Activated CD4-positive, alpha-beta T cell treated with anti-CD3 and anti-CD28 coated beads, Interleukin-2, amount 10 ng/mL, durations not matched to agents 7 days and 5 days (primary cell): ENCODE measurements at places on chromosomes 4 and X.
A peak's percentile ranks its signal among the peaks of the same experiment; 100 is the strongest.

DNA sequence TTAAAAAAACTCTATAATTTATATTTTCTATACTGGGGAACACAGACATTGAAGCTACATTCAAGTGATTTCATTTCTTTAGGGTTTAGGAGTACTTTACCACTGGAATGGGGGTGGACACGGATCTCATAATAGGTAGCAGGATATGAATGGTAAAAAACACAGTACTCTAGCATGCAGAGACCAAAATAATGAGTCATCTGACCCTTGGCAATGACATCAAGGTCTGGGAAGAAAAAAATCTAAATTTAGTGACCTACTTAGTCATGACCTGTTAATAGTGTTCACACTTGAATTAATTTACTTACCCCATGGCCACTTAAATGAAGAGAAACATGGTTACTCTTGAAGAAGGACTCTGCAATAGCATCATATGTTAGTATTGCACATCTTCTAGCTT, 187.9 kb downstream of the EPHA5 start:
- no peak overlapping the region for H3K27ac ChIP-seq
- no peak for DNase-seq
- H3K4me1 ChIP-seq, result no peaks in the 10 kb centered on the region

DNA sequence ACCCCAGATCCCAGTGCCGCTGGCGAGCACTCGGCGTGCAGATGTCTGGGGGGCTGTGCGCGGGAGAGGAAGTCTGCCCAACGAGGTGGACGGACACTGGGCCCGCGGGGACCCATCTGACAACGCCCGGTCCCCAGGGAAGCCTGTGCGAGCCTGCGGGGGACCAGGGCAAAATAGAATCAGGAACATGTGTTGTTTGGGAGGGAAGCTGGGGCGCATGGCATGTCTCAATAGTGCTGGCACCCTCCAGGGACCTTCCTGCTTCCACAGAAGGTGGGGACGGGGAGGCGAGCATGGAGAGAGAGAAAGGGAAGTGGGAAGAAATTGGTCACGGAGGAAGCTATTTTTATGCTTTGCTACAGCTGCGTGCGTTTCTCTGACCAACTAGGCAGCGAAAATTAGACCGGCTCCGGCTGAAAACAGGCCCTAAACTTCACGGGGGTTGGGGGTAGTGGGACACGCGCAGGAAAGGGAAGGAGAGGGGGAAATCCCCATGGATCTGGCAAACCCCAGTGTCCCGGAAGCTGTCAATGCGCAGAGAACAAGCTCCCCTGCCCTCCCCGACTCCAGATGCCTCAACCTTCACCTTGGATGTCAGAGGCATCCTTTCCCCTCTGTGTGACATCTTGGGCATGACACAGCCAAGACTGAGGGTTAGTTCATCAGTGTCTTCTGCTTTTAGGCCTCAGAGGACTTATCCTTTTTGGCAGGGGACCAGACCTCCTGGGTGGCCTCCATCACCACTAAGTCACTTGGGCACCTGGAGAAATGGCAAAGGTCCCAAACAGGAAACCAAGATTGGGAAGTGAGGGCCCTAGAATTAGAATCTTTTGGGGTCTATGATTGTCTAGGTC, 169.8 kb upstream of the BCOR start:
- H3K27me3 ChIP-seq, result no peaks in the 10 kb centered on the region
- peak overlapping the region; percentile 68 for H3K4me3 ChIP-seq
- H3K4me1 ChIP-seq, result peaks cover 15% of the 10 kb centered on the region
- no peak for DNase-seq
- H3K36me3 ChIP-seq, result no peaks in the 10 kb centered on the region
- no peak overlapping the region for H3K27ac ChIP-seq

DNA sequence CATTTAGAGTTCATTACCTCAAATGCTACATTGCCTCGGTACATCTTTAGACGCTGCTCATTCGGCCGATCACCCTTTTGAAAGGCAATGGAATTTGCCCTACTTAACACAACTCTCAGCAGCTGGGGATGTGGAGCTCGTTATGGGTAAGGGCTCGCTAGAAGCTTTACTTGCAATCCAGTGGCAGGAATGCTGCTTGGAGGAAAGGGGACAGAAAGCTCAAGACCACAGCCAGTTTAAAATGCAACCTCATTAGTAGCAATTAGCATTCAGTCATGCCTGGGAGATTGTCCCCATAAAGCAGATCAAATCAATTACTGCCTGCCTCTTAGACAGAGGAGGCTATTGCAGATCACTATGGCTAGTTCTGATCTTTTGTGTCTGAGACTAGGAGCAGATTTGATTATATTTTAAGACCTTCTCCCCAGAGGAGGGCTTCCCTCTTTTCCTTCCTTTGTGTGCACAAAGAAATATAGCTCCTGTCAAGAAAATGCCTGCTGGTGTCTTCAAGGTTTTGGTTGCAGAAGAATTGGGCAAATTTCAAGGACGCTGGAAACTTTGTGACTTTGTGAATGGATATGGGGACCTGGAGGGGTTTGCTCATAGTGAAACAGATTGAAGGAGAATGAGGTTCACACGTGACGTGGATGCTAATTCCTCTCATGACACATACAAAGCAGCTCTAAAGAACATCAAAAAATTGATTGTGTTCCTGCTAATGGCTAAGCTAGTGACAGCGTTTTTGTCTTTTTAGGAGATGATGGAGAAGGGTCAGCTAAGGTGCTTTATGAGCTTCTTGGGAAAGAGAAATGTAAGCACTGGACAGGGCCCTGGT, 237.5 kb upstream of the GLRA2 start:
- no peak overlapping the region for H3K27ac ChIP-seq
- no peak overlapping the region for H3K4me3 ChIP-seq
- no peaks in the 10 kb centered on the region for H3K27me3 ChIP-seq
- H3K4me1 ChIP-seq, result no peaks in the 10 kb centered on the region

DNA sequence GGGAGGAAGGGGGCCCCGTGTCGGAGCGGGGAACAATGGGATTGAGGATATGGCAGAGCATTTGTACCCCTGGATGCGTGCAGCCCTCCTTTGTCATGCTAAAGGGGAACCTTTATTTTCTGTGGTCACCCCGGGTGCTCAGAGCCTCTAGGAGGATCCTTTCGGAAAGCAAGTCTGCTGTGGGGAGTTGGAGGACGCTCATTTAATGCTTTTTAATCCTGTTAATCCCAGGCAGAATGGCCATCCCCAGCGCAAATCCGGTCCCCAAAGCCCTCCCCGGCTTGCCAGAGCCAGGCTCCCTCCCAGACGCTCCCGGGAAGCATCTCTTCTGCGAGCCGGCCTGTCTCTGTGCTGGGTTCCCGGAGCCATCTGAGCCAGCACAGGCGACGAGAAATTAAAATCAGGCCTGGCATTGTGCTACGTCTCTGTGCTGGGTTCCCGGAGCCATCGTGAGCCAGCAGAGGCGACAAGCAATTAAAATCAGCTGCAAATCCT, 113.2 kb upstream of the PPP2R3B start:
- no peak for DNase-seq
- peaks cover 3% of the 10 kb centered on the region for H3K27me3 ChIP-seq

GRCh38 chr4:163395055-163395454, 51.4 kb downstream of the NPY5R start:
- no peaks in the 10 kb centered on the region for H3K36me3 ChIP-seq
- H3K4me3 ChIP-seq, result no peak overlapping the region
- peaks cover 2% of the 10 kb centered on the region for H3K4me1 ChIP-seq
- DNase-seq, result no peak
- no peaks in the 10 kb centered on the region for H3K27me3 ChIP-seq
- no peak overlapping the region for H3K27ac ChIP-seq

DNA sequence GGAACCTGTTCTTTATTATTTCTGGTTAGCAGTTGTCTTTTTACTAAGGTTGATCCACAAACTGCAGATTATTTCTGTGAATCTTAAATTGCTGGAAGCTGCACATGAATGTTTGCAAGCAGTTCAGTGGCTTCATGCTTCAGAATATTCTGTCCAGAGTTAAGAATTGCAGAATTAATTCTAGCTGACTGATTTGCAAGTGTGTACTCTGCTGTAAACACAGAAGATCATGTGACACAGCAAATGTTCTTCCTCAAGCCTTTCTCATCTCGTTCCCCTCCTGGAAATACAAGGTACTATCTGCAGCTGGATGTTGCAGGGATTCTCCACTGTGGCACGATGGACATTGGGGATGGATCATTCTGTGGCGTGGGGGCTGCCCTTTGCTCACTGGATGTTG, 16.8 kb upstream of the CLTRN start:
- no peaks in the 10 kb centered on the region for H3K27me3 ChIP-seq
- H3K27ac ChIP-seq, result no peak overlapping the region
- DNase-seq, result no peak

DNA sequence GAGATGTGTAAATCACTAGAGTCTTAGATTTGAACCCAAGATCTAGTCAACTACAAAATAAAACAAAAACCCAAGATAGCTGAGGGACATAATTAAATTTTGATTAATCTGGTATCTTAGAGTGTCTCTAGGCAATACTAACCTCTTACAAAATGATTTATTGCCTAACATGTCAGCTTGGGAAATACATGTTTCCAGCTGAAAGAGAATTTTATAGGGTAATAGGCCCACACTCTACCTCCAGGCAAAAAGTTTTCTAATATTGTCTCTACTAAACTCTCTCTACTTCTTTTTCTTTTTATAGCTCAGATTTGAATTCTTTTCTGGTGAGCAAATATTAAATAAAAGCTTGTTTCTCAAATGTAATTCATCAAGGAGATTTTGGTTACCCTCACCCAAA, 263.2 kb downstream of the IL15 start:
- no peak overlapping the region for H3K4me3 ChIP-seq
- no peaks in the 10 kb centered on the region for H3K27me3 ChIP-seq
- H3K4me1 ChIP-seq, result no peaks in the 10 kb centered on the region
- H3K27ac ChIP-seq, result no peak overlapping the region
- DNase-seq, result no peak

GRCh38 chrX:131739823-131740222, 195.9 kb downstream of the OR13H1 start:
- H3K4me1 ChIP-seq, result no peaks in the 10 kb centered on the region
- no peak overlapping the region for H3K4me3 ChIP-seq
- no peak for DNase-seq
- H3K36me3 ChIP-seq, result peaks cover 23% of the 10 kb centered on the region

DNA sequence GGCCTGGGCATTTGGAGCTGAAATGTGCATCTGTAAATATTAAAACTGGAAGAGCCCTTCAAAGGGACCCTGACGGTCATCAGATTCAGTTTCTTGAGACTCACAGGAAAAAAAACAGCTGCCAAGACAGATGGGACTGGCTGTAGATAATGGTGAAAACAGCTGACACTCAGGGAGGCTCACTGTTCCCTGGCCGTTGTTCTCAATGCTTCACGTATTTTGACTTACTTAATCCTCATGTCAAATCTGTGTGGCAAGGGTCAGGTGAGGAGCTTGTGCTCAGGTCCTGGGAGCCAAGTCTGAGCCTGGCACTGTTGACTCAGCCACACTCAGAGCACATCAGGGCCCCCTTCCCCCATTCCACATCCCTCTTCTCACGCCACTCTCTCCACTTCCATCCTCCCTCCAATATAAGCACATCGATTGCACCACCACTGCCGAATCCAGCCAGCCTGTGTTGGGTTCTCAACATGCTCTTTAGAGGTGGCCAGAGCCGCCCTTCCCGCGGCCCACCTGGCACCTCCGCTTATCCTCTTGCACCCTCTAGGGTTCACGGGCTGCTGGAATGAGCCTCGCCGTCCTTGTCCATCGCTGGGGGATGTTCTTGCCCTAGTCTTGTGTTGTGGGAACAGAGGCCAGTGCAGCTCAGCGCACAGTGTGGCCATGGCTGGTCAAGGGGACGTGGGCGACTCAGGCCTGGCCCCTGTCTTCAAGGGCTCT, 40.1 kb downstream of the EVC start:
- H3K4me1 ChIP-seq, result no peaks in the 10 kb centered on the region
- no peak overlapping the region for H3K4me3 ChIP-seq
- no peak overlapping the region for H3K27ac ChIP-seq
- no peak for DNase-seq
- no peaks in the 10 kb centered on the region for H3K27me3 ChIP-seq

GRCh38 chr4:54100595-54101189, 729 bp downstream of the GSX2 start:
- H3K4me3 ChIP-seq, result peak overlapping the region; percentile 52
- peaks cover 2% of the 10 kb centered on the region for H3K36me3 ChIP-seq
- no peak for DNase-seq
- no peak overlapping the region for H3K27ac ChIP-seq
- peaks cover 87% of the 10 kb centered on the region for H3K27me3 ChIP-seq

GRCh38 chr4:153385784-153386183, 41.3 kb downstream of the MND1 start:
- peaks cover 13% of the 10 kb centered on the region for H3K36me3 ChIP-seq
- H3K27ac ChIP-seq, result no peak overlapping the region
- DNase-seq, result no peak

- no peak for DNase-seq
- H3K4me3 ChIP-seq, result no peak overlapping the region
- H3K4me1 ChIP-seq, result peaks cover 35% of the 10 kb centered on the region
Measured at GRCh38 chr4:152243206-152243605, 292.7 kb downstream of the FBXW7 start.

GRCh38 chr4:125060376-125060775, 254.4 kb upstream of the FAT4 start:
- H3K36me3 ChIP-seq, result no peaks in the 10 kb centered on the region
- no peak for DNase-seq
- no peaks in the 10 kb centered on the region for H3K27me3 ChIP-seq
- no peak overlapping the region for H3K4me3 ChIP-seq
- H3K4me1 ChIP-seq, result no peaks in the 10 kb centered on the region

DNA sequence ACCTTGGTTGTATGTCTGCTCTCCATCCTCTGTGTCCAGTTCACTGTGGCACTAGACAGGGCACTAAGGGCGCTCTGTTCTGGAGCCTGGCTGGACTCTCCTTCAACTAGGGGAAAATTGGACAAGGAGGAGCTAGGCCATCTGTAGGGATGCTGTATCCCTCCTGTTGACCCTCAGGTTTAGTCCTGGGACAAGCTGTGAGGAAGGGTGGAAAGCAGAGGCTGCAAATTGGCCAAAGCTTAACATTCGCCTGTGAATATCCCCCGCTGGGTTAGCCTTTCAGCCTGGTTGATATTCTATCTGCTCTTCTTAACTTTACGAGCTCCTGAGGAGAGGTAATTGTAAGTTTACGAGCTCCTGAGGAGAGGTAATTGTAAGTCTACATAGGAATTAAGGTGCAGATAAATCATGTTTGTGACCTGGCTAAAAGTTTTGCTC, 64.4 kb upstream of the ENPEP start:
- no peak overlapping the region for H3K27ac ChIP-seq
- DNase-seq, result no peak
- H3K27me3 ChIP-seq, result peaks cover 2% of the 10 kb centered on the region
- no peak overlapping the region for H3K4me3 ChIP-seq
- no peaks in the 10 kb centered on the region for H3K36me3 ChIP-seq
- no peaks in the 10 kb centered on the region for H3K4me1 ChIP-seq

GRCh38 chr4:8601556-8601955, 9.0 kb downstream of the CPZ start:
- no peaks in the 10 kb centered on the region for H3K27me3 ChIP-seq
- no peaks in the 10 kb centered on the region for H3K36me3 ChIP-seq

GRCh38 chrX:10387011-10387410, 230.2 kb downstream of the CLCN4 start:
- no peak overlapping the region for H3K27ac ChIP-seq
- no peak for DNase-seq
- H3K4me3 ChIP-seq, result no peak overlapping the region
